Small intestine (tissue), 16 donors: ENCODE measurements at places on chromosomes 12 and 14. TPM values are rescaled to one million over a fixed set of nuclear protein-coding genes. Genes with fewer than 3 reads are reported as not detected.

DNA sequence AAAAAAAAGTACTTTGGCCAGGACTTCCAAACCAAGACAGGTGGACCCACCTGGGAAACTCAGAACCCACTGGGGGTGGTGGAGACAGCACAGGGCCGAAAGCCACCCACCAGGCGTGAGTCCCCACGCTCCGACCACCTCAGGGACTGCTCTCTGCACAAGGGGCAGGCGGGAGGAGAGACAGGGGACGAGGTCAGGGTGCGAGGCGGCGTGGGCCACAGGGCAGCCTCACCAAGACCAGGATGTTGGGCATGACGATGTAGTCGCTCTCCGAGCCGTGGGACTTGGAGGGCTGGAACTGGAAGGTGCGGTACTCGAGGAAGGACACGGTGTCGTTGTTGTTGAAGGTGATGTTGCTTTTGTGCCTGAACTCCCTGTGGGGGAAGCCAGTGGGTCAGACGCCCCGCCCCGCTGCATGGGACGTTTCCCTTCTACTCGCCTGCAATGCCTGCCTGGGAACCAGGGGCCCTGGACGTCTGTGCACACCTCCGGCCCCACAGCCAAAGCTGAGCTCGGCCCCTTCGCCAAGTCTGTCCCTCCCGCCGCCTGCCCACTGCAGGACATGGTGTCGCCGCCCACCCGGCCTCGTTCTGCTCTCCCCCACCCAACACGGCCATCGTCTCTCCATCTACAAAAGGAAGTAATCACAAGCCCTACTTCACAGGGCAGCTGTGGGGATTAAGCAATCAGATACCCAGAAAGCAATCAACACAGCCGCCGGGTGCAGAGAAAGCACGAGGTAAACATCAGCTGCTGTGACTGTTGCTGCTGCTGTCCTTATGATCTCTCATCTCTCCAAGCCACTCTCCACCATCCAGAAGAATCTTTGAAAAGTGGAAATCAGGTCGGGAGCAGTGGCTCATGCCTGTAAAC is 48.7 kb downstream of the SCARB1 start:
- no peaks in the 10 kb centered on the region for H3K4me1 ChIP-seq
- no peak overlapping the region for H3K4me3 ChIP-seq
- no peaks in the 10 kb centered on the region for H3K27me3 ChIP-seq
- DNase-seq, result peak; percentile 37
- H3K27ac ChIP-seq, result peak overlapping the region; percentile 50
- H3K36me3 ChIP-seq, result no peaks in the 10 kb centered on the region

DNA sequence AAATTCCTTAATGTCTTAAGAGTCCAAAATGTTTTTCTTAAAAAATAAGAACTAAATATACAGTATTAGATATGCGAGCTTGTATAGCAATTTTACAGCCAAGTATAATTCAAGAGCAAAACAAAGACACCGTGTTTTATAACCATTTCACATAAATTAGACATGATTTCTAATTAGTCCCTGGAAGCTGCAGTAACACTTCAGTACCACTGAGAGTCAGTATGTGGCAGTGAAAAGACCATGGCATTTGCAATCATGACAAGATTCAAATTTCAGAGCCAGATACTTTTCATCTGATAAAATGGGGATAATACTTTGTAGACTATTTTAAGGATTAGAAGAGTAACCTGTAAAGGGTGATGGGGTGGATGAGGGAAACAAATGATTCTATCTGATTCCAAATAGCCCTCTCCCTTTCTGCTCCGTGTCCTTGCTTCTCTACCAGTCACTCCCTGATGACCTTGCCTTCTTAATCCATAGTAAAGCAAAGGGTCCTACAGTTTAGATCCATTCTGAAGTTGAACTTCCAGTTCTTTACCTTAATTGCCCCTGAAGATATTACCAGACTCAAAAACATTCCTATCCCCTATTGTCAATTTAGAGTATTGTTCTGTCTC is 145.4 kb upstream of the ABCD2 start:
- H3K4me1 ChIP-seq, result no peaks in the 10 kb centered on the region
- no peak overlapping the region for H3K27ac ChIP-seq
- no peak overlapping the region for H3K4me3 ChIP-seq
- DNase-seq, result peak; percentile 26
- H3K36me3 ChIP-seq, result no peaks in the 10 kb centered on the region

- peak; percentile 67 for DNase-seq
- no peaks in the 10 kb centered on the region for H3K27me3 ChIP-seq
- H3K36me3 ChIP-seq, result peaks cover 2% of the 10 kb centered on the region
Observed at GRCh38 chr12:106975993-106976658, 10.8 kb downstream of the MTERF2 start.

TMPRSS12 gene
- not detected for polyA plus RNA-seq

DNA sequence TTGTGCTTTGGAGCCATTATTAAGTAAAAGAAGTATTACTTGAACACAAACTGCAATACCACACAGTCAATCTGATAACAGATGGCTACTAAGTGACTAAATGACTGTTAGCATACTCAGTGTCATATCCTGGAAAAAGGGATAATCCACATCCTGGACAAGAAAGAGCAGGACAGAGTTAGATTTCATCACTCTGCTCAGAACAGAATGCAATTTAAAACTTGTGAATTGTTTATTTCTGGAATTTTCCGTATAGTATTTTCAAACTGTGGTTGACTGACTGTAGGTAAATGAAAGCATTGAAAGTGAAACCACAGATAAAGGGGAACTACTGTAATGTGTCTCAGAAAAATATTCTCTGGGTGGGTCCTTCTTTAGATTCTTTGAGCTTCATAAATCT is 458.8 kb downstream of the TMEM117 start:
- H3K27me3 ChIP-seq, result no peaks in the 10 kb centered on the region
- no peak for DNase-seq
- H3K4me1 ChIP-seq, result peaks cover 18% of the 10 kb centered on the region

DNA sequence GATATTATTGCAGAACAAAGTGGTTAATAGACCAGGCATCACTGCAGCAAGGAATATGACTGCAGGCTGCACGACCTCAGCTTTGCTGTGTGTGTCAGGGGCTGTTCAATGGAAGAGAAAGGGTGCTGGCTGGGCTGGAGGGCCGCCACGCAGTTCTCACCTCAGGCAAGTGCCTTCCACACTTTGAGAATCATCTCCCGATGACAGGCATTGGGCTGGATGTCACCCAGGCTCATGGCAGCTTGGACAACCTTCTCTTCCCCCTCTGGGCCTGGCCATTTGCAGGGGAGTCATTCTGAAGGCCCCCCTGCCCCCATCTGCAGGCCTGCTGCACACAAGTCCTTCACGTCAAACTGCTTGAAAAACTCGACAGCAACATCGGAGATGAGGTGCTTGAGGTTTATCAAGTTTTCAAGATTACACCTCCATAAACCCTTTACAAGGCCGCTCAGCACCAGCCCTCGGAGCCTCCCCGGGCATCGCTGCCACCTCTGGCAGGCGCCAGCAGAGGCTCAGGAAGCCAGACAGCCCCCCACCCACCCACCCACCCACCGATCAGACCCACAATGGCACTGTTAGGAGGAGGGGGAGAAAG is 165.9 kb upstream of the GSC start:
- no peaks in the 10 kb centered on the region for H3K4me1 ChIP-seq
- no peak overlapping the region for H3K4me3 ChIP-seq
- no peaks in the 10 kb centered on the region for H3K36me3 ChIP-seq
- H3K27me3 ChIP-seq, result no peaks in the 10 kb centered on the region

DNA sequence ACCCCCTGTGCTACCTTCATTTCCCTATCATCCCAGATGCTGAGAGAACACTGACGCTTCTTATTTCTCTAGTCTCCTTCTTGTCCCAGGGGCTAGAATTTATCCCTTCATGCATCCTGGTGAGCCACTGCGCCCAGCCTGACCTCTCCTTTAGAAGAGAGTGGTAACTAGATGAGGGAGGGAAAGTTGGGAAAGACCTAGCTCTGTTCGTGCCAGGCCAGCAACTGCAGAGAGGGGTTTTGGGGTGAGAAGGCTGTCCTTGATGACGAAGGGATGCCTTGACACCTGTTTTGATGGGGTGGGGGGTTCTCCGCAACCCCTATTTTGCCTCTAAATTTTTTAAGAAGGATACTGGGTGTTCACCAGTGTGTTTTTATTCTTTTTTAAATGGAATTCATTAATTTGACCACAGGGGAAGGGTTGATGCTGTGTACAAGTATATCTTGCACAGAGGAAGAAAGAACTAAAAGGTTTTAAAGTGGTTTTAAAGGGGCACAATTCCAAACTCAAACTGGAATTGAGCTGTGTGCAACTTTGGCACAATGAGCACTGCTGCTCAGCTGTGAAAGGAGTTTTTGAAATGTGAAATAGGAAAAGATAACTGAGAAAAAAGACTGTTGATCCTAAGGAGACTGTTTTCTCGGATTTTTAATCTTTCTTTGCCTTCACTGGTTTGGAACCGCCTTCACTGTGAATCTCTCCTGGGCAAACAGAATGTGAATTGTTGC is 7.0 kb upstream of the MMP19 start:
- H3K27me3 ChIP-seq, result no peaks in the 10 kb centered on the region
- no peak overlapping the region for H3K4me3 ChIP-seq
- no peaks in the 10 kb centered on the region for H3K36me3 ChIP-seq

GRCh38 chr14:35286003-35286600 is 6.1 kb upstream of the PSMA6 start:
- DNase-seq, result no peak
- peaks cover 5% of the 10 kb centered on the region for H3K36me3 ChIP-seq
- H3K4me3 ChIP-seq, result no peak overlapping the region

- H3K27me3 ChIP-seq, result no peaks in the 10 kb centered on the region
- no peak for DNase-seq
- H3K4me1 ChIP-seq, result no peaks in the 10 kb centered on the region
- H3K4me3 ChIP-seq, result no peak overlapping the region
Observed at GRCh38 chr12:62649412-62650138, 182.9 kb downstream of the MON2 start.

DNA sequence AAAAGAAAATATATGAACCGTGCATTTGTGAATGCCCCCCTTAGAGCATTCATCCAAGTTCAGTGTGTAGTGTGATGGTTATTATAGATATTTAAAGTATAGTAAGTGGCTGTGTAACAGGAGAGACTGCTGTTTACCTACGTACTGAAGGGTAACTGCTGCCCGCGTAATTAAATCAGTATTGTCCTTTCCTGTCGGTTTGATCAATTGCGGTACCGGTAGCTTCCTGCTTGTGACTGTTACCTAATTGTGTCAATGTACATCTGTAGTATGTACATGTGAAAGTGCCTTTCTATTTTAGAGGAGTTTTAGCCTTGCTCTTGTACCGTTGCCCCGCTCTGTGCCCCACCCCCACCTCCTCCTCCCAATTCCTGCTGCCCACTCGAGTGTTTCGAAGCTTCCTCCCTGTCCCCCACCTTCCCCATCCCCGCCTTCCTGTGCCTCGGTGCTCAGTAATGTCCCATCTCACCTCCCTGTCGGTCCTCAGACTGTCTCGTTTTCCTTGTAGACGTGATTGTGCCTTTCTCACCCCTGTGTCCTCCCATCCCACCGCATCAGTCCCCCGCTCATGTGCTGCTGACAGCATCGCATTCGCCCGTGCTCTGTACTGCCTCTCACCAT is 75.0 kb downstream of the KICS2 start:
- H3K4me1 ChIP-seq, result no peaks in the 10 kb centered on the region
- H3K27ac ChIP-seq, result no peak overlapping the region
- peaks cover 2% of the 10 kb centered on the region for H3K36me3 ChIP-seq
- H3K4me3 ChIP-seq, result no peak overlapping the region
- DNase-seq, result no peak

GRCh38 chr12:100399095-100399494 is 42.2 kb downstream of the SLC17A8 start:
- peak overlapping the region; percentile 66 for H3K27ac ChIP-seq
- peak; percentile 45 for DNase-seq
- no peaks in the 10 kb centered on the region for H3K27me3 ChIP-seq
- no peak overlapping the region for H3K4me3 ChIP-seq
